ENCODE measurements at places on chromosomes 13 and 19. TPM values are rescaled to one million over a fixed set of nuclear protein-coding genes. Genes with fewer than 3 reads are reported as not detected.

Gene C2CD4C
- polyA plus RNA-seq: 0.84 TPM

Gene ERICH6B
- 3.4 TPM for polyA plus RNA-seq

Gene WDR88
- polyA plus RNA-seq: 0.80 TPM

Gene ANGPTL8
- 0.52 TPM for polyA plus RNA-seq

Gene WDR87
- 0.14 TPM for polyA plus RNA-seq

Gene SH2D3A
- 1.0 TPM for polyA plus RNA-seq

Gene GFY
- not detected for polyA plus RNA-seq

Gene SIRT2
- polyA plus RNA-seq: 106 TPM

Gene PCSK4
- 0.55 TPM for polyA plus RNA-seq

Gene VSTM2B
- polyA plus RNA-seq: 0.13 TPM

Gene KLK12
- polyA plus RNA-seq: not detected

Gene GPR4
- polyA plus RNA-seq: 2.4 TPM

Gene TTC9B
- not detected for polyA plus RNA-seq

Gene LSM7
- polyA plus RNA-seq: not detected

Gene TLE6
- 0.74 TPM for polyA plus RNA-seq

Gene UBA52
- polyA plus RNA-seq: 948 TPM

Gene CYP2F1
- polyA plus RNA-seq: not detected

Gene RFPL4AL1
- polyA plus RNA-seq: not detected

Gene PSG5
- polyA plus RNA-seq: not detected

Gene NLRP12
- polyA plus RNA-seq: 0.22 TPM

Gene LSM4
- 72.9 TPM for polyA plus RNA-seq

Gene KASH5
- polyA plus RNA-seq: not detected

Gene MISP
- 0.34 TPM for polyA plus RNA-seq

Gene FSD1
- polyA plus RNA-seq: 2.9 TPM

Gene CFD
- polyA plus RNA-seq: 1.1 TPM

Gene BCL3
- polyA plus RNA-seq: 14.8 TPM

Gene NLRP5
- not detected for polyA plus RNA-seq

Gene ZNF225
- 4.5 TPM for polyA plus RNA-seq

Gene ZNF546
- 7.5 TPM for polyA plus RNA-seq

Gene ZNF560
- polyA plus RNA-seq: 0.57 TPM

Gene ADGRE3
- polyA plus RNA-seq: not detected

Data from muscle of arm (tissue), 14 donors.